ENCODE measurements at places on chromosomes 4 and X. TPM values are rescaled to one million over a fixed set of nuclear protein-coding genes. Genes with fewer than 3 reads are reported as not detected.

DNA sequence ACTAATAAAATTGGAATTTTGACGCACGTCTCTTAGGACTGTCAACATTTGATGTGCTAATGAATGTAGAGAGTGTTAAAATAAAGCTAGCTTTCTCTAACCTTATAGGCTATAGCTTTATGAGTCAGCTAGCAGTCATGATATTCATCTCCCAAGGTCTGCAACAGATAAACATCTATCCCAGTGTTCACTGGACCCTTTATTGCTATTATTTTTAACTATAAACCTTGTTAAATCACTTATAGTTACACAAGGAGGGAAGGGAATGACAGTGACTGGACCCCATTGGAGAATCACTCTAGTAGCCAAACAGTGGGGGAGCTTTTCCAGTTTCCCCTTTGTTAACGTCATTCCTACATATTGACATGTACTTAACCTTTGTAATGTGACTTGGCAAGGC lies 67.9 kb upstream of the SHISA3 start:
- H3K4me1 ChIP-seq, result no peaks in the 10 kb centered on the region
- DNase-seq, result no peak
- H3K27ac ChIP-seq, result no peak overlapping the region
- H3K4me3 ChIP-seq, result no peak overlapping the region

Gene PLXNB3
- polyA plus RNA-seq, result 5.0 TPM

Gene TRPC5OS
- polyA plus RNA-seq, result not detected

DNA sequence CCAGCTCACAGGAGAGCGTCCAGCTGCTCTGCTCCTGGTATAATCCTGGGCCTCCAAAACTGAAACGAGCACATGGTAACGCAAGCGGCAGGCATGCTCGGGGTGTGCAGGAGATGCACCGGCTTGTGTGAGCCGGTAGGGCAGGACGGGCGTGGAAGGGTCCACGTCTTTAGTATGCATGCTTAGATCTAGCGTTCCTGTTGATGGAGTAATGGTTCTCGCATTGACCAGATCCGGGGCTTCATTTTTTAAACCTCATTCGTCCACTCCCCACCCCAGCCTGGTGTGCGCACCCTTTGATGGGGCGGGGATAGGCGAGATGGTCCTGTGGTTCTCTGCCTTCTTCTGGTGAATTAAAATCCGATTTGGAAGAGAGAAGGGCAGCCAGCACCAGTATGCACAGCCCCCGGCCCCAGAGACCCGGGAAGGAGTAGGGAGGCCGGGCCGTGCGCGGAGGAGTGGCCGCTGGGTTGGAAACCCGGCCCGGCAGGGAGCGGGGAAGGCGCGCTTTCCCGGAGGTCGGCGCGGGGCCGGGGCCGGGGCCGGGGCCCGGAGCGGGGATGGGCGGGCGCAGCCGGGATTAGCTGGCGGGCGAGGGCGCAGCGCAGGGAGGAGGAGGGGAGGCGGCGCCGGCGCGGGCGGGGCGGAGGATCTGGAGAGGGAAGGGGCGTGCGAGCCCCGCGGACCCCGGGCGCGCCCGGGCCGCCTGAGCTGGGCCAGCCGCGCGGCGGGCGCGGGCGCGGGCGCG lies 39.9 kb downstream of the FAM149A start:
- peaks cover 4% of the 10 kb centered on the region for H3K4me1 ChIP-seq
- peak; percentile 32 for DNase-seq
- H3K27me3 ChIP-seq, result no peaks in the 10 kb centered on the region
- peak overlapping the region; percentile 58 for H3K4me3 ChIP-seq

DNA sequence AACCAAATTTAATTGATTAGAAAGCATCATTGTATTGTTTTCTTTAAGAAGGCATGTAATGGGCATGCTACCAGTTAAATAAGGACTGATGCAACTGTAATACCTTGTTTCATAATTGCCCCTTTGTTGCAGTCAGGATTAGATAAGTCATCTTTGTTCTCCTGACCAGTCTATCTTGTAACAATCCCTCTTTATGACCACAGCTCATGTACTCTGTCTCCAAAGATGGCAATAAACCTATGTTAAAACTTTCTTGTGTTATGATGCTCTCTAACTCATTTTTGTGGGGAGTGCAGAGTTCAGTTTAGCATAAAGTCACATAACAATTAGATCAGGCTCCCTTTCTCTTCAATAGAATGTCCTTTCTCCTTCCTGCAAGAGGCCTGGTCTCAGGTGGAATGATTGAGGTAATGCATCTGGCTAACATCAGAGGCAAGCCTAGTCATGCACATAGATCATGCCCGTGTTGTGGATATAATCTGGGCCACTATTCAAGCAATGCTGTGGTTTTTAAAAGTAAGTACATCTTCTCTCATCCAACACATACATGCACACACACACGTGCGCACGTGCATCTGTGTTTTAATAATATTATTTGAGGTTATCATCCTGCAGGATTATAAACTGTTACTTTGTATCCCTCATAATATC lies 45.6 kb downstream of the TMEM154 start:
- H3K36me3 ChIP-seq, result no peaks in the 10 kb centered on the region
- no peak overlapping the region for H3K27ac ChIP-seq
- no peak overlapping the region for H3K4me3 ChIP-seq
- H3K4me1 ChIP-seq, result no peaks in the 10 kb centered on the region

DNA sequence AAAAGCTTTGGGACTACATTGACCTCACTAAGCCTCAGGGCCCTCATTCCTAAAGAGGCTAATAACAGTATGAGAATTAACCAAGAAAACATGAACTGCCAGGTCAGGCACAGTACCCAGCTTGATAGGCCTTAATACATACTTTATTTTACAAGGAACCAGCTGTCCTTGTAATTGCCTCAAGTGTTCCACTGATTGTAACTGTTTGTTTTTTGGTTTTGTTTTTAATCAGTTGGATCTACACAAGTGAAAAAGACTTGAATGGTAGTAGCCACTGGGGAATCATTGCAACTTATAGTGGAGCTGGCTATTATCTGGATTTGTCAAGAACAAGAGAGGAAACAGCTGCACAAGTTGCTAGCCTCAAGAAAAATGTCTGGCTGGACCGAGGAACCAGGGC lies 35.6 kb downstream of the PKD2 start:
- DNase-seq, result no peak
- H3K36me3 ChIP-seq, result peaks cover 59% of the 10 kb centered on the region
- H3K27ac ChIP-seq, result no peak overlapping the region
- peaks cover 11% of the 10 kb centered on the region for H3K4me1 ChIP-seq

Gene REST
- 22.3 TPM for polyA plus RNA-seq

DNA sequence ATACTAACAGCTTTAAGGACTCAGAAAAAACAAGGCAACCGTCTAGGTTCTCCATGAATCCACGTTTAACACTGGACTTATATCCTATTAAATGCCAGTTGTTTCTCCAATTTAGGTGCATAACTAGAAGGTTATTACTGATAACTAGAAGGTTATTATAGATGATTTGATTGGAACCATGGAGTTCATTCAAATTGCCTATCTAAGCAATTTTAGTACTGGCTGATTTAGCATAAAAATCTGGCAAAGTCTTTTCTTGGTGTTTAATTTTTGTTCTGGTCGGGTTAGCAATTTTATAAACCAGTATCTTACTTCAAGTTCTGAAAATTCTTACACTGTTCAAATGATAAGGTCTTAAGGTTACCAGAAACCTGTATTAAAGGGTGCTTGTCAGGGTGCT lies 672.8 kb upstream of the GNPDA2 start:
- H3K4me3 ChIP-seq, result no peak overlapping the region
- H3K27me3 ChIP-seq, result no peaks in the 10 kb centered on the region
- no peak for DNase-seq
- H3K36me3 ChIP-seq, result no peaks in the 10 kb centered on the region

Gene CXCL6
- polyA plus RNA-seq, result 0.19 TPM

DNA sequence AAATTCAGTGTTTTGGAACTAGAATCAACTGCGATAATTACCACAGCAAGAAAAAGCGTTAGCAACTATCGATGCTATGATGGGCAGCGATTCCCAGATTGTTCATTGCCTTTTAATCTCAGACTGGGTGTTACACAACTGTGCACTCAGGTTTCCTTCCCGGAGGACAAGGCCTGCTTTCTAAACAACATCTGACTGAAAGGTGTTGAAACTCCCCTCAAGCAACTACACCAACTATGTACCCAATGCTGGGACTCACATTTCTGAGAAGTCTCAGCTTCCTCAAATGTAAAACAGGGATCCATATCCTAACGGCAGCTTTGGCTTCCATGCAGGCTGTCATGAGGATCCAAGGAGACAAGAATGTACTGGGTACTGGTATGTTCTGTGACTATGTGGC lies 8.2 kb downstream of the GABRE start:
- no peaks in the 10 kb centered on the region for H3K4me1 ChIP-seq
- H3K36me3 ChIP-seq, result peaks cover 16% of the 10 kb centered on the region
- no peaks in the 10 kb centered on the region for H3K27me3 ChIP-seq
- no peak overlapping the region for H3K27ac ChIP-seq

Gene MAGEA10
- 0.06 TPM for polyA plus RNA-seq

DNA sequence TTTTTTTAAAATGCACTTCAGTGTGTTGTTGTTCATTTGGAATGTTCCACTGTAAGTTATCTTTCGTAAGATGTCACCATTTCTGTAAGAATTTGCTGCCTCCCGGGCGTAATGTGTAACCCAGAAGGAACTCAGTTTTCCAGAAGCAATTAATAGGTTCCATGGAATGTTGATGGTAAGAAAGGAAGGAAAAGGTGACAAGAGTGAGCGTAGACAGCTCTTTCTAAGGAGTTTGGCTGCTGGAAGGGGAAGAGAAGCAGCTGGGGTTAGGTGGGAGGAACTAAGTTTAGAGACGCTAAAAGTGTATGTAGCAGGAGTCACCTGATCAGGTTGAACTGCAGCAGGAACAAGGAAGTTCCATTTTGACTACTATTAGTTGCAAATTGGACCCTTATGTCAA lies 35.9 kb downstream of the PNMA5 start:
- peak overlapping the region; percentile 43 for H3K4me3 ChIP-seq
- H3K36me3 ChIP-seq, result no peaks in the 10 kb centered on the region
- H3K27me3 ChIP-seq, result no peaks in the 10 kb centered on the region
- H3K27ac ChIP-seq, result peak overlapping the region; percentile 69

Gene SLC9B1
- polyA plus RNA-seq, result 1.0 TPM

DNA sequence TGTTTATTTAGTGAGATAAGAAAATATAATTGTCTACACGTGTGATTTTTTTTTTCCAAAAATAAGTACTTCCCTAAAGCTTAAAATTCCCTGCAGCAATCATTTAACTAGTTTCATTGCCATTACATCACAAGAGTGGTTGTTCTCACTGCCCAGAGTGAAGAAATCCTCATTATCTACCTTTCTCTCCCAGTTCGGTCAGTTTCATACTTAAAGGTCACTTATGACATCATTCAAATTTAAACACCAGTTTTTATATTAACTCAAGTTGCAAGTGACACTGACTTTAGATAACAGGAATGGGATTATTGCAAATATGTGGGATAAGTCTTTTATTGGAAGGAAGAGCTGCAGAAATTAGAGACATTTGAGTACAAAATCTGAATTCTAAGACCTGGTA lies 1699.8 kb upstream of the IGFBP7 start:
- peak; percentile 24 for DNase-seq
- no peaks in the 10 kb centered on the region for H3K36me3 ChIP-seq
- no peak overlapping the region for H3K4me3 ChIP-seq
- peaks cover 3% of the 10 kb centered on the region for H3K4me1 ChIP-seq
- no peaks in the 10 kb centered on the region for H3K27me3 ChIP-seq

Gene C4orf51
- not detected for polyA plus RNA-seq

Gene ERCC6L
- 2.4 TPM for polyA plus RNA-seq

Gene RS1
- 0.03 TPM for polyA plus RNA-seq

DNA sequence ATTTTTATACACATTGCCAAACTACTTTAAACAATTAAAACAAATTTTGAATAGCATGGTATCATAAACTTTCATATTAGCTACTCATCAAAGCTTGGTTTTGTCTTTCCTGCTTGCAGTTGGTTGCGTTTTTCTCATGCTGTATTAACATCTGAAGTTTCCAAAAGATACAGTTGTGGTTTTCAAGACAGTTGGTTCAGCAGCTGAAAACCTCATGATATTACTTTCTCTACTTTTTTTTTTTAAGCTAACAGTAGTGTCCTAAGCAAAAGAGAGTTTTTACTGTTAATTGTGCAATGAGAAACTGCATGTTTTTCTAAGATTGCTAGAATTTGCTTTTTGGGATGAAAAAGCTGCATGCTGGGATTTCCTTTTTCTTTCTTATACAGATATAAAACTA lies 15.2 kb downstream of the RUFY3 start:
- DNase-seq, result no peak
- no peak overlapping the region for H3K4me3 ChIP-seq
- peaks cover 4% of the 10 kb centered on the region for H3K4me1 ChIP-seq
- no peak overlapping the region for H3K27ac ChIP-seq
- H3K27me3 ChIP-seq, result no peaks in the 10 kb centered on the region

DNA sequence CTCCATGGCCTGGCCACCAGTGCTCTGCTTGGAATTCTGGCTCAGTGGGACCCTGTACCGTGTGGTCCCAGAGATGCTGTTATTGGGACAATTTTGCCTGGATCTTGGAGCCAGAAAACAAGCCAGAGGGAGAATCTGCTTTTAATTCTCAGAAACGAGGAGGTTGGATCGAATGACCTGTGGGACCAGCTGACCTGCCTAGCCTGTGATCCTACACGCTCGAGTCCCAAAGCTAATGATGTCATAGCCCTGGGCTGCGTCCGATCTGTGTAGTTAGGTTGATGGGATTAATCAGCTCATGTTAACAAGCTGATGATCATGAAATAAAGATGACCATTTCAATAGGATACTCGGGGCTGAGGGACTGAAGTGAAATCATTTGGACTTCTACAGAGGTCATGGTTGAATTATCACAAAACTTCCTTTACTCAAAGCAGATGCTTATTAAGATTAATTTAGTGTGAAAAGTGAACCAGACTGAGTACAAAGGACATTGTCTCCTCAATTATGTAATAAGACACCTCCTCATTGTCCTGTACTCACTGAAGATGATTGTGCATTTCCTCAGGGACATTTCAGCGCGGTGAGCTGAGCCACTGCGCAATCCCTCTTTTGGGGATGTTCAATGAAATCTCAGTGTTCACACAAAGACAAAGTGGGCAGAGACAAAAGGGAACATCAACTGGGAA lies 51.9 kb upstream of the STX18 start:
- no peak overlapping the region for H3K27ac ChIP-seq
- H3K36me3 ChIP-seq, result peaks cover 2% of the 10 kb centered on the region
- no peaks in the 10 kb centered on the region for H3K27me3 ChIP-seq
- DNase-seq, result no peak
- H3K4me3 ChIP-seq, result no peak overlapping the region
- H3K4me1 ChIP-seq, result no peaks in the 10 kb centered on the region

Gene ADH4
- polyA plus RNA-seq, result 14.4 TPM

- H3K27ac ChIP-seq, result no peak overlapping the region
- H3K27me3 ChIP-seq, result no peaks in the 10 kb centered on the region
- no peaks in the 10 kb centered on the region for H3K4me1 ChIP-seq
- H3K36me3 ChIP-seq, result no peaks in the 10 kb centered on the region
Measured at GRCh38 chrX:41512394-41512793, 65.3 kb downstream of the NYX start.

- no peaks in the 10 kb centered on the region for H3K27me3 ChIP-seq
- DNase-seq, result no peak
- H3K4me1 ChIP-seq, result no peaks in the 10 kb centered on the region
Measured at GRCh38 chrX:63739885-63740284, 45.1 kb downstream of the ARHGEF9 start.

- no peak overlapping the region for H3K4me3 ChIP-seq
- no peak overlapping the region for H3K27ac ChIP-seq
- H3K4me1 ChIP-seq, result no peaks in the 10 kb centered on the region
Measured at GRCh38 chr4:176499518-176499917, 179.8 kb downstream of the SPCS3 start.

Gene PNMA6A
- 11.9 TPM for polyA plus RNA-seq

Gene MTM1
- 16.1 TPM for polyA plus RNA-seq

- H3K27me3 ChIP-seq, result no peaks in the 10 kb centered on the region
- H3K4me3 ChIP-seq, result no peak overlapping the region
- no peak for DNase-seq
- no peaks in the 10 kb centered on the region for H3K4me1 ChIP-seq
- no peaks in the 10 kb centered on the region for H3K36me3 ChIP-seq
- no peak overlapping the region for H3K27ac ChIP-seq
Measured at GRCh38 chrX:70088751-70089150, 26.5 kb downstream of the OTUD6A start.
